ENCODE measurements at places on chromosomes 3 and 15.

DNA sequence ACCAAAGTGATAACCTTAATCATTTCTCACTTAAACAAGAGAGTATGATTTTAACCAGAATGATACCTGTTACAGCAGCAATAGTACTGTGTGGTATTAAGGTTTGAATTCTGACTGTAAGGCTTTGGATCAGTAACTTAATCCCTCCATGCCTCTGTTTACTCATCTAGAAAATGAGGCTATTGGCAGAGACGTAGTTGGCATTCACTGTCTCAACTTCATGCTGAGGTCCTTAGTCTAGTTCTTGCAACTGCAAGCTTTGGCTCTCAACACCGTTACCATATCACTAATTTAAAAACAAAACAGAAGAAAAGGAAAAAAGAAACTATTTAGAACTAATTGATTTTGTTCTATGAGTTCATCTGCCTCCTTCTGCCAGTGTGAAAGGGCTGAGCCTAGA is 875.4 kb downstream of the MCTP2 start:
- no peak for DNase-seq

DNA sequence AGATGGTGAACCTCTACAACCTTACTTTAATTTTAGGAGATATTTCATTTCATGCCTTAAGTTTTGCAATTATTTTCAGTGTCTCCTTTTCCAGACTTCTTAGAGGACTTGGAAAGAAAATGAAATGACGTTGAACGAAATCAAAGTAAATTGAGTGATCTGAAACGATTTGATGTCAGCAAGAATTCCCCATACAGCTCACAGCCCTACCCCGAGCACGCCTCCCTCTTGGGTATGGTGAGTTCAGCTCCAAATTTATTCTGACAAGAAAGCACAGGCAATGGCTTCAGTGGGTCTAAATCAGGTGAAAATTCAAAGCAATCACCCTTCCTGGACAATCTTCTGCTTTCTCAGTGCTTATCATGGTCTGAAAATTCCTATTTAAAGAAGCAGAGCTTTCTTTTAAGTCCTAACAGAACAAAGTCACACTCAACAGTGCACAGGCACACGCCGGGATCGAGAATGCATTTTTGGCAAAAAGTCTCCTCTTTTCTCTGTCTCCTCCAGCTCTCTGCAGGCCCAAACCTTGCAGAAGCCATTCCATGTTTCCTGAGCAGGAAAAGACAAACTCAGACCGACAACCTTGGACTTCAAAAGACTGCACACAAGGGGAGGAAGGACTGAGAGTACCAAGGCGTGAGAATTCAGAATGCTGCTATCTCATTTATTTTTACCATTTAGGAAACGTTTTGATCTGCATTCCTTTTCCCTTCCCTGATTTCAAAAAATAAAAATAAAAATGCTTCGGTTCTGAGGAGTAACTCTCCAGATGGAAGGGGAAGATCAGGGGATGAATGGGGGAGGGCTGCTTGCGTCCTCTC is 72.0 kb downstream of the CCNL1 start:
- DNase-seq, result no peak

DNA sequence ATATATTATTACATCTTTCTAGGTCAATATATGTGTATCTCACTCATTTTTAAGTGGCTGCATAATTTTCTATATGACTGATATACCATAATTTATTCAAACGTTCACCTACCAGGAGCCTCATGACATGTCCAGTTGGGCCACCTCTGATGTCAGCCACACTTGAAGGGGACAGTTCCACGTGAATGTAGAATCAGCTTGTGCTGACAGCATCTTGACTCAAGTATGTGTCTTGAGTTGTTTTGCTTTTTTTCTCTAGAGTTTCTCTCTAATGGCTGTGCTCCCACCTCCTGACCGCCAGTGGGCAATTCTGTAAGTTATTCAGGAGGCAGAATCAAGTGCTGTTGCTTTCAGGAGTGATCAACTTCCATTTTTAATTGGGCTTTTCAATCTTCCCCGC is 237.9 kb downstream of the NFKBIZ start:
- DNase-seq, result no peak

DNA sequence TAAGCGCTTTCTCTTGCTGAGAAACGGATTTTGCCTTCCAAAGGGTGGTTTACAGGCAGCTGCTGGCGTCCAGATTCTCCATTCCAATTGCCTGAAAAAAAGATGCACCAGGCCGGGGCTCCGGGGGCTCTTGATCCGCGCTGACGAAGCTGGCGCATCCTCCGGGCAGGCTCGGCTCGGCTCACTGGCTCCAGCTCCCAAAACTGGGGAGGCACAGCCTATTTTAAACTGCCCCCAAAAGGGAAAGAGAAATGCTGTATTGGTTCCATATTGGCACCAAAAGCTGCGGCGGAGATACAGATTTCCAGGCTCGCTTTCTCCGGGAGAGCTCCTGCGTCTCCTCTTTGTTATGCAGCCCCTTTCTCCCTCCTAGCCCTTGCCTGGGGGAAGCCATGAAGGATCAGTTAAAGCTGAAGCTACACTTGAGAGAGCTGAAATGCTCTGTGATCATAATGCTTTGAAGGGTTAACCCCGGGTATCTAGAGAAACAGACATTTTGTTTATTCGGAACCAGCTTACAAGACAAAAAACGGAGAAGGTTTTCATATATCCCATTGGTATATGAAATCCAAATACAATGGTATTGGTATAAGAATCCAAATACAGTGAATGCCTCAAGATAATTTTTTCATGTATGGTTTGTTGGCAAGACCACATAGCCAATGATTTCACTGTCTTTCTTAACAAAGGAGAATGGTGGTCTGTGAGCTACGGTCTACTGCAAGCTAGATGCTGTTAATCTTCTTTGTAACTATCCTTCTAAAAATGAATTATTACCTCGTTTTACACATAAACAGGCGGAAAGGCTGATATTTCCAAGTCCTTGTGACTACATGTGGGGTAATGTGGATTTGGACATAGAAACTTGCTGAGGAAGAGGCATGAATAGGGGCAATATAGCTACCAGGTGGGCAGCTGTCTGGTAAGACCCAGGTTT is 693 bp downstream of the CD200 start:
- no peak for DNase-seq

DNA sequence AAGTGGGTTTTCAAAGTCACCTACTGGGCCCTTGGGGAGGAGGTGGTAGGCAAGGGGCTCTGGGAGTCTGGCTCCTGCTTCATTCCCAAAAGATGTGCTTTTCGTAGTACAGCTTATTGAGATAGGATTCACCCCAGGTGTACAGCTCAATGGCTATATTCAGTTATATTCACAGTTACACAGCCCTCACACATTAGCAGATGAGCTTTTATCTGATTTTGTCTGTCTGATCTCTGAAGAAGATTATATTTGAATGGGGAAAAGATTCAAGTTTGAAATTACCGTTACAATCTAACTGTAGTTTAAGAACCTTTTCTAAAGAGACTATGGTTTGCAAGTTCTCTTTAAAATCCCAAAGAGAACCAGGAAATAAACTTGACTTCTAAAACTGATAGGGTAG is 27.3 kb downstream of the PXYLP1 start:
- DNase-seq, result no peak

DNA sequence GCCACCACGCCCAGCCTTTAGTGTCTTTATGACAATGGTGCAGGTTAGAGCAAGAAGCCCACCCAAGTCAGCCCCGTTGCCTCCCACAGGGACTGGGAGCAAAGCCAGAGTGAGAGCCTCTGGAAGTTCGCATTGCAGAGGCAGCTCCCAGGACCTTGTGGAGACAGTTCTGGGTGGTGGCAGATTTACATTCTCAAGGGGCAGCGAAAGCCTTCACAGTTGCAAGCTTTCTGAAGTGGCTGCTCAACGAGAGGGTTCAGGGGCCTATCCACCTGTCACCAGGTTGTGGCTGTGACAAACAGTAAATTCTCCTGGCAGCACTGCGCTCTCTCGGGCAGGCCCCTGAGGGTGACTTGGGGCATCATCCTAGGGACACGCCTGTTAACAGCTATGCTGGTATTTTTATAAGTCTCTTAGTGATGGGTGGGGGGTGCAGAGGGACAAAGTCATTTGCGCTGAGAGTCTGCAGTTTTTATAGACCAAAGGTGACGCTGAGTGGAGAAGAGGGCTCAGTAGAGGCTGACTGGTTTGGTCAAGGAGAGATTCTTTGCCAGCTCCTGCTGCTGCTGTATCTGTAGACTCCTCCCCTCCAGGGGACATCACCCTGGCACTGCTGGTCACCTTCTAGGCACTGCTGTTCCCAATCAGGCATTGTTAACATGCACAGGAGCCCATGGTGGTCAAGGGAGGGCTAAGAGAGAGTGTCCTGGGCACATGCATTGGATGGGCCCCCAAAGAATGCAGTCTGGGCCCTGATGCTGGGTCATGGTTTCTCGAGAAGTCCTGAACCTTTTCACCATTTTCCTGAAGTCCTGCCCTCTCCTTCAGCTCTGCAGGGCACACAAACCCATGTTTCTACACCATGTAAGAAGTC is 57.5 kb upstream of the KLF13 start:
- DNase-seq, result no peak

GRCh38 chr15:44435893-44436667 is 8.7 kb downstream of the CTDSPL2 start:
- peak; percentile 11 for DNase-seq

DNA sequence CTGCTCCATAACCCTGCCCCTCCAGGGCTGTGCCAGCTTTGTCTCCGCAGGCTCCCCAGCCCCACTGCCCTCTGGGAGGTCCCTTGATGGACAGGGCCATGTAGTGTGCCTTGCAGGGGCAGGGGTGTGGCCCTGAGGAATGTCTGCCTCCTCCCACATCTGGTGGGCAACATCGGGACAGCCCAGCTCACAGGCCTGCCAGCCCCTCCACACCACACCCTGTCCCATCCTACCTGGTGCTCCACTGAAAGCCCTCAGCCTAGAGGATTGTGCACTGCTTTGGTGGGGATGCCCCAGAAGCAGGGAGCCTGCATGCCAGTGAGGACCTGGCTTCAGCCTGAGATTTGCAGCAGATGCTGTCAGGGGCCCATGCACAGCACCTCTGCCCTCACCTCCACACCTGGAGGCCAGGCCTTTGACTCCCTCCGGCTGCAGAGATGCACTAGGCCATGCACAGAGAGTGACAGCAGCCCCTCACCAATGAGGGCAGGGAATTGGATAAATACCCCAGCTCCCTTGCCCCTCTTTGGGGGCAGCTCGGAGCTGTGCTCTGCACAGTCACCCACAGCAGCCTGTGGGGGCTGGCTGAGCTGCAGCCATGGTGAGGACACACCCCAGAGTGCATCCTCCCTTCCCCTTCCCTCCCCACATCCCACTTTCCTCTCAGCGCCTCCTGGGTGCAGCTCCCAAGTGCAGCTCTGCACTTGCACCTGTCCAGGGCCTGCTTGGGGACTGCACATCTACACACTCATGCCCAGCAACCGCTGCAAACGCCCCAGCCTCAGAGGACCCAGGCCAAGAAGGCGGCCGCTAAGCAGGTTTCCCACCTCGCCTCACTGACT is 2.7 kb downstream of the C3orf22 start:
- no peak for DNase-seq

- DNase-seq, result no peak
Measured at GRCh38 chr3:195893516-195893915, 14.8 kb downstream of the TNK2 start.

GRCh38 chr3:183430325-183430957 is 2.0 kb upstream of the MCF2L2 start:
- no peak for DNase-seq

GRCh38 chr3:190486533-190486864 is 27.4 kb upstream of the IL1RAP start:
- no peak for DNase-seq

GRCh38 chr15:79609506-79609905 is 177.4 kb downstream of the MINAR1 start:
- DNase-seq, result no peak

- no peak for DNase-seq
Measured at GRCh38 chr15:69320977-69321554, 22.4 kb downstream of the PAQR5 start.

DNA sequence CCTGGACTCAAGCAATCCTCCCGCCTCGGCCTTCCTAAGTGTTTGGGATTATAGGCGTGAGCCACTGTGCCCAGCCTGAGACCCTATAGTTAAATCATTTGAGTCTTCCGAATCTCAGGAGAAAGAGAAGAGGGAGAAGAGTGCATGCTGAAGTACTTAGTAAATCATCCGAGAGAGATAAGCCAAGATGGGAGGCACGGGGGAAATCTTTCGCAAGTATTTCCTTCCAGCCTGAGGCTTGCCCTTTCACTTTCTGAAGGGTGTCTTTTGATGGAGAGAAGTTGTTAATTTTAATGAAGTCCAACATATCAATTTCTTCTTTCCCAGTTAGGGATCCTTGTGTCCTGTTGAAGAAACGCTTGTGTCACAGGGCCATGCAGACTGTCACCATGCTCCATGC is 97.1 kb upstream of the SLC6A6 start:
- no peak for DNase-seq

GRCh38 chr3:53222183-53222901 is 33.5 kb downstream of the TKT start:
- DNase-seq, result no peak

GRCh38 chr3:45895686-45896468 is 9.5 kb downstream of the CCR9 start:
- DNase-seq, result no peak

- DNase-seq, result no peak
Measured at GRCh38 chr15:40242601-40243000, 3.7 kb downstream of the PAK6 start.

DNA sequence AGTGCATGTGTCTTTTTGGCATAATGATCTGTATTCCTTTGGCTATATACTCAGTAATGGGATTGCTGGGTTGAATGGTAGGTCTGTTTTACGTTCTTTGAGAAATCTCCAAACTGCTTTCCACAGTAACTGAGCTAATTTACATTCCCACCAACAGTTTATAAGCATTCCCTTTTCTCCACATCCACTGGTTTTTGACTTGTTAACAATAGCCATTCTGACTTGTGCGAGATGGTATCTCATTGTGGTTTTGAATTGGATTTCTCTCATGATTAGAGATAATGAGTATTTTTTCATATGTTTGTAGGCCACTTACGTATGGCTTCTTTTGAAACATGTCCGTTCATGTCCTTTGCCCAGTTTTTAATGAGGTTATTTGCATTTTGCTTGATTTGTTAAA is 117.7 kb downstream of the CHCHD4 start:
- no peak for DNase-seq

GRCh38 chr3:50375258-50375931 is 16.1 kb upstream of the TMEM115 start:
- DNase-seq, result no peak

DNA sequence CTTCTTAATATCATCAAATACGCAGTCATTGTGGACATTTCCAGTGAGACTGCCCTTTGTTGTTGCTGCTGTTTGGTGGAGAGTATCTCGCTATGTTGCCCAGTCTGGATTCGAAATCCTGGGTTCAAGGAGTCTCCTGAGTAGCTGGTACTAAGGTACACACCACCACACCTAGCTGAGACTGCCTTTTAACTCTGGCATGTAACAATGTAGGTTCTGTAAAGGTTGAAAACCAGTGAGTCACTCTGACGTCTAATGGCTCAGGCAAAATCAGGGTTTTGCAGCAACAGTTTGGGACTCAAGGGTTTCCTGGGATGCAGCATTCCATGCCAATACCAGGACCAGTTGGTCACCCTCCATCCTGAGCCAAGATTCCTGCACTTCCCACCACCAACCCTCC is 52.2 kb downstream of the AQP9 start:
- DNase-seq, result peak; percentile 8
